ENCODE measurements at places on chromosomes 6 and 20. TPM values are rescaled to one million over a fixed set of nuclear protein-coding genes. Genes with fewer than 3 reads are reported as not detected.

- DNase-seq, result no peak
Observed at GRCh38 chr6:25410102-25410501, 130.9 kb downstream of the CARMIL1 start.

B3GAT2 gene
- total RNA-seq, result not detected

GRCh38 chr20:4427940-4428586, 293.6 kb upstream of the PRND start:
- no peak for DNase-seq

TRAPPC3L gene
- total RNA-seq, result under 0.01 TPM

RXRB gene
- 25.9 TPM for total RNA-seq

MOG gene
- total RNA-seq, result not detected

DNA sequence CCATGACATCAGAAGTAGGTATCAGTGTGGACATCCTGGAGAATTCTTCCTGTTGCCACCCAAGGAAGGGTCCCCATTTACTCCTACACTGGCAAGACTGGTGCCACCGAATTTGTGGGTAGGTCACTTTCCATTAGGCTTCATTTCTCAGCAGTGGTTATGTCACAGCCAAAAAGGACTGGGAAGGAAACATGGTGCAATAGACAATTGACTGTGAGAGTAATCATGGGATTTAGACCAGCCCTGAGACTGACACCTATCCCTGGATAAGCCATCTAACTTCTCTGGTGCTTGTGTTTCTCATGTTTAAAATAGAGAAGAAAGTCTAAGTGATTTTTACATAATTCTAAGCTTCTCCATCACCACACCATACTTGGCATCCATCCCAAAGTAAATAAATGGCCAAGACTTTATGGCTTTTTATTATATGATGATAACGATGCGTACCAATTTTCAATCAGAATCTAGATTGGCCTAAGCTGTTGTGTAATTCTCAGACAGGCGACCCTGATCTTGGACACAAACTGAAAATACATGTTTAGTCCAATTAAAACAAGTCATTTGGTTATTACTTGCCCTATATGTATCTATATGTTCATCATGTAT, 10.2 kb downstream of the SMPDL3A start:
- no peak for DNase-seq

RALGAPB gene
- 22.1 TPM for total RNA-seq

Data from fibroblast of lung (primary cell).